ENCODE measurements at places on chromosomes 1 and 21.

GRCh38 chr1:240577095-240577494 lies 34.9 kb downstream of the GREM2 start:
- DNase-seq: no peak

DNA sequence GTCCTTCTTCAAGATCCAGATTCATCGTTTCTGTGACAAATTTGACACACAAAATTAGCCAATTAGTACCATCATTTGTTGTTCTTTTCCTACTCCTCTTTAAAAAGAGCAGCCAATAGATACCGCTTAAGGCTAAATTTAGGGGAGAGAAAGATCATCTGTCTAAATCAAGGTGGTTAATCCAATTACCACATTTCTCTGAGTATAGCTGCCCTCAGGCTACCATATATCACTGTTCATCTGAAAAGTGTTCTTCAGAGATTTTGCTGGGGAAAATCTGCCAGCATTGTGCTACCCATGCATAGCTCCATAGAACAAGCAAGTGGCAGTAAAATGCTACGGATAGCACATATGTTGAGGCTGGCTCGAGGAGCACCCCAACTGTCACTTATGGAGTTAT lies 110.3 kb upstream of the ESRRG start:
- DNase-seq: no peak

GRCh38 chr1:194289569-194290266 lies 1103.3 kb upstream of the B3GALT2 start:
- no peak for DNase-seq

GRCh38 chr1:230879778-230880177 lies 11.5 kb upstream of the C1orf198 start:
- DNase-seq: no peak

- DNase-seq: no peak
These were observed 129.1 kb upstream of the HOOK1 start for GRCh38 chr1:59685666-59686065.

DNA sequence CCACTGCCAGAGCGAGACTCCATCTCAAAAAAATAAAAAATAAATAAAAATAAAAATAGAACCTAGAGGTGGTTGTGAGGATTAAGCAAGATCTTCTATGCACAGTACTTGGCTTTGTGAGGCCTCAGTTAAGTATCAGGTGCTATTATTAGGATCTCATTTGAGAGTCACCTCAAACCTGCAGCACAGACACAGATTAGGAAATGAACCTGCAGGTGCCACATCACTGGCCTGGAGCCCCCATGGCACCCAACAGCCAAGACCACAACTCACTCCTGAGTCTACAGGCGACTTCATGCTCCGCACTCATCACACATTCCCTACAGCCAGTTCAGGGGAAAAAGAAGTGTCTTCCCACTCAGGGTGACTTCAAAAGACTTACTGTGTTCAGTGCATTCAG lies 176.8 kb downstream of the SLC45A1 start:
- no peak for DNase-seq

- no peak for DNase-seq
These were observed 6.4 kb upstream of the THEM5 start for GRCh38 chr1:151859891-151860293.

- peak; percentile 20 for DNase-seq
These were observed 950 bp upstream of the EVA1C start for GRCh38 chr21:32411350-32412161.

DNA sequence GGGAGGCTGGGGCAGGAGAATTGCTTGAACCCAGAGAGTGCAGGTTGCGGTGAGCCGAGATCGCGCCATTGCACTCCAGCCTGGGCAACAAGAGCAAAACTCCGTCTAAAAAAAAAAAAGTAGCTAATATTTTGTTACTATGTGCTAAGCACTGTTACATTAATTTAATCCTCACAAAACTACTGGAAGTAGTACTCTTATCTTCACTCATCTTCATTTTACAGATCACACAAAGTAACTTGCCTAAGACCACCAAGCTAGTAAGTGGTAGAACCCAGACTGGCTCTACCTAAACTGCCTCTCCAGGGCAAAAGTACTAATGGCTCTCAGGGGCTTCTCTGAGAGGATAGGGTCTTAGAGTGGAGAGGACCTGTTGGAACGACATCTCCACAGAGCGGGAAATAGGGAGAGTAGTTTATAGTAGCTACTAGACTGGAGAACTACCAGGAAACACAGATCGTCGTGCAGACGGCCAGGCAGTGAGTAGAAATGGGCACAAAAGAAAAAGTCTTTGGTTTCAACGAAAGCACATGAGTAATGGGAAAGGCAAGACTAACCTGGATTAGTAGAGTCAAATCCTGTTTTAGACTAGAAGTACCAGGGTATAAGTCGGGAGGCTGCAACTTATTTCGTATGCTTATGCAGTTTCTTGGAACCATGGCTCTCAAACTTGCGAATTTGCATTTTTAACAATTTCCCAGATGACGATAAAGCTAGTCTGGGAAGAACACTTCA lies 1.4 kb downstream of the CLCC1 start:
- no peak for DNase-seq

GRCh38 chr1:43951021-43951985 lies 4.6 kb downstream of the IPO13 start:
- no peak for DNase-seq

DNA sequence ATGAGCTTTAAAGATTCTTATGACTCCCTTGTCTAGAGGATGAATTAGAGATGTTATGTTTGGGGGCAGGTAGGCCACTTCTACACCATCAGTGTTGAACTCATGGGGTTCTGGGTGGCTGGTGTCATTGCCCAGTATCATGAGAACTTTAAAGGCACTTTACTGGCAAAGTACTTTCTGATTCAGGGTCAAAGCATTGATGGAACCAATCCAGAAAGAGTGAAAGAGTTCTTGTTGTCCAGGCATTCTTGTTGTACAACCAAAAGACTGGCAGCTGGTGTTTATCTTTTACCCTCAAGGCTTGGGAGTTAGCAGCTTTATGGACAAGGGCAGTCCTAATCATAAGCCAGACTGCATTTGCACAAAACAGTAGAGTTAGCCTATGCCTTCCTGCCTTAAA lies 673.0 kb downstream of the USP25 start:
- no peak for DNase-seq

GRCh38 chr1:161484613-161485012 lies 20.6 kb upstream of the FCGR2A start:
- DNase-seq: no peak

- no peak for DNase-seq
These were observed 43.9 kb downstream of the PIGK start for GRCh38 chr1:77175230-77175844.

GRCh38 chr1:93964777-93965200 lies 55.6 kb upstream of the GCLM start:
- DNase-seq: peak; percentile 70

DNA sequence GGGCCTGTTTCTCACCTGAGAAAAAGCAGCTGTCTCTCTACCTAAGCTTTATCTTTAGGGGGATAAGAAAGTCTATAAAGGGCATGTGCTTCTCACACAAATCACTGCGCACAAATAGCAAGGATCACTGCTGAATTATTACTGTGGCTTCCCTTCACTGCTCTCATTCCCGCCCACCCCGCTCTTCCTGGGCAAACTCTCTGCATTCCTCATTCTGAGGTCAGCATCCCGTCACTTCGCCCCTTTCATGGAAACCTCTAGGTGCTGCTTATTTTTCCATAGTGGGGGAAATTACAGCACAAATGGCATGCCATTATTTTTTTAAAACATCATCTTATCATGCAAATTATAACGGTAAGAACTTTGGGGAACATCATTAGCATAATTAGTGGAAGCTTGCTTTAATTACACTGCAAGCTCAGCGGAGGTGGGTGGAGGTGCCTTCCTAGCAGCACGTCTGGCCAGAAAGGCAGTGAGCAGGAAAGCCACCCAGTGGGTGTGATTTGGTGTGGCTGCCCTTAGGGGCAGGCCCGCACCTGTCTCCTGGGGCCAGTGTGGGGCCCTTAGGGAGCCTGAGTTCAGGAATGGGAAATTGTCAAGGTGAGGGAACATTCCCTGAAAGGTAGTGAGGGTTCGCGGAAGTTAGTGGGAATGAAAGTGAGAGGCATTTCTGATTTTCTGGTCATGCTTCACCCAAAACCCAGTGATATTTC lies 105.9 kb downstream of the LAMC2 start:
- peak; percentile 79 for DNase-seq

DNA sequence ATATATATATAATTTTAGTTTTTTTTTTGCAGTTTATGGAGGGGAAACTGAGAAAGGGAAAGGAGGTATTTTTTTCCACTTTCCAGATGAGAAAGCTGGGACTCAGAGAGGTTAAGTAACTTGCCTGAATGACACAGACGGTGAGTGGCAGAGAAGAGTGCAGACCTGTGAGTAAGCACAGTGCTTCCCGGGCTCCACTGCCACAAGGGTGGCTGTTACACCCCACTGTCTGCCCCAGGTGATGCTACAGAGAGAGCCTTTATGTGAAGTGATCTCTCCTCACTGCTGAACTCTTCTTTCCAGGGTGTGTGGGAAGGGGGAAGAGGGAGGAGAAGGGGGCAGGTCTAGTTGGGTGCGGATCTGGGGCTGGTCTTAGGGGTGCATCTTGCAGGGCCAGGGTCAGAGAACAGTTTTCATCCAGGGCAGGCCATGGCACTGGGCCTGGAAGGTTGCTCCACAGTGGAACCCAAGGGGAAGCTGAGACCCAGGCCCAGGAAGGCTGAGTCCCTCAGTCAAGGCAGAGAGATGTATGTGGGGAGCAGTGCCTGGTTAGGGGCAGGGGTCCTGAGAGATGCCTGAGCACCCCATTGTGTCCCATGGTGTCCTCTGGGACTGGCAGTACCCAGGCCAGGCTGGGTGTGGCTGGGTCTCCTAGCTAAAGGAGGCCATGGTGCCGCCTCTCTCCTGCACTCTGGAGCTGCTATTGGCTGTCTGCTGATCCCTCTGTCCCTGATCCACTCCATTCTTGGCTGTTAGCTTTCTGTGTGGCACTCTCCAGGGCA lies 357.5 kb downstream of the PTPRU start:
- no peak for DNase-seq

DNA sequence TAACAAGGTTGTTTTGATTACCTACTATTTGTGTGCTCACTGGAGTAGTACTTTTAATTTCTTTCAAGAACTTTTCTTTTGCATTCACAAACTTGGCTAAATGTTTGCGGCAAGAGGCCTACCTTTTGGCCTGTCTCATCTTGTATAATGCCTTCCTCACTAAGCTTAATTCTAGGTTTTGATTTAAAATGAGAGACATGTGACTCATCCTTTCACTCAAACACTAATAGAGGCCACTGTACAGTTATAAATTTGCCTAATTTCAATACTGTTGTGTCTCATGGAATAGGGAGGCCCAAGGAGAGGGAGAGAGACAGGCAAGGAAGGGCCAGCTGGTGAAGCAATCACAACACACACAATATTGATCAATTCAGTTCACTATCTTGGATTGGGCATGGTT lies 66.1 kb downstream of the ZNF644 start:
- no peak for DNase-seq

- no peak for DNase-seq
These were observed 11.5 kb downstream of the DENND1B start for GRCh38 chr1:197763769-197764168.

DNA sequence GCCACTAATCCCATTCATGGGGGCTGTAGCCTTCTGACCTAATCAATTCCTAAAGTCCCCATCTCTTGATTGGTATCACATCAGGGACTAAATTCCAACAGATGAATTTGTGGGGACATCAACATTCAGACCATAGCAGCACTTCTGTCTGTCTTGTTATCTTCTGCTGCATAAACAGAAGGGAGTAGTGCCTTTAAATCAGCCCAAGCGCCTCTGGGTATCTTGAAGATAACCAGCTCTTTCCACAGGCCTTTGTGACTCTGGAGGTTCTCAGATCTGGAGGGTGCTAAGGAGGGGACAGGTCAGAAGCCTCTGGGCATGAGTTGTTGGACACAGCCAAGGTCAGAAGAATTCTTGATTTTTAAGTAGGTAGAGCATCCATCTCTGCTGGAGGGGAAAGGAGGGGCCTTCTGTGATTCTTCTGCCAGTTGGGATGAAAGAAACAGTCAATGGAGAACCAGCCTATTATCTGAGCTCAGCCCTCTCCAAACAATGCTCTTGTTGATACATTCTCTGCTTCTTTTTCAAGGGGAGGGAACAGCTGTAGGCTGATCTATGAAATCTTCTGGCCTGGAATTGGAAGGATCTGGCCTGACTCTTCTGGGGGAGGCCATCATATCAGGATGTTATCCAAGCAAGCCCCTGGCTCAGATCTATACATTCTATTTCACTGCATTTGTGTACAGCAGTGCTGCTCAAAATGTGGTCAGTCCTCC lies 31.3 kb upstream of the LRIG2 start:
- no peak for DNase-seq

- DNase-seq: no peak
These were observed 57.0 kb downstream of the DISP3 start for GRCh38 chr1:11535761-11536572.

DNA sequence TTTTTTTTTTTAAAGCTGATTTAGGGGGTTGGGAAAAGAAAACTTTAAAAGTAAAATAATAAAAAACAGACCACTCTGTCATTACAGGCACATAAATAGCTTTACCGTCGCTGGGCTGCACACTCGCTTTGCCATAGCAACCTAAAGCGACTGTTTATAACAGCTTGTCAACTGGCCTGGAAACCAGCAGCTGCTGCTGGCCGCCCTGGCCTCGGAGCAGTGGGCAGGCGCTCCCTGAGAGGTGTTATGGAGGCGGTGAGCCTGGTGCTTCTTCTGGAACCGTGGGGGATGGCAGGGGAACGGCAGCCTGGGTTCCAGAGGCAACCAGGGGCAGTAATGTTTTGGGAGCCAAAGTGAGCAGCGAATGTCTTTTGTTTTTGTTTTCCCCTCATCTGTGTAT lies 45.7 kb downstream of the ATP2B4 start:
- DNase-seq: peak; percentile 67

- DNase-seq: no peak
These were observed 31.9 kb upstream of the SLC19A1 start for GRCh38 chr21:45574081-45574501.

DNA sequence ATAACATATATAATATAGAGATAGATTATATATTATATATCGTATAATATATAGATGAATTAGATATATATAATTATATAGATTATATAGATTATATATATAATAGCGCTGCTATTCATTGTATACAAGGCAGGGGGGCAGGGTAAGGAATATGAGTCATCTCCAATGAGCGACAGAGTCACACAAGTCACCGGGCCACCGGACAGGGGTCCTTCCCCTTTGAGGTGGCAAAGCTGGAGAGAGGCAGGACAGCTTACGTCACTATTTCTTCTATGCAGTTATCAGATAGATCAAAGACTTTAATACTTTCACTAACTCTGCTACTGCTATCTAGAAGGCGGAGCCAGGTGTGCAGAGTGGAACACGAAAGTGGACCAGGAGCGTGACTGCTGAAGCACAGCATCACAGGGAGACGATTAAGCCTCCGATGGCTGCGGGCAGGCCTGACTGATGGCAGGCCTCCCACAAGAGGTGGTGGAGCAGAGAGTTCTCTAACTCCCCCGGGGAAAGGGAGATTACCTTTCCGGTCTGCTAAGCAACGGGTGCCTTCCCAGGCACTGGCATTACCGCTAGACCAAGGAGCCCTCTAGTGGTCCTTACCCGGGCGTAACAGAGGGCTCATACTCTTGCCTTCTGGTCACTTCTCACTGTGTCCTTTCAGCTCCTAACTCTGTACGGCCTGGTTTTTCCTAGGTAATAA lies 2154.7 kb downstream of the MRPL39 start:
- no peak for DNase-seq
